ENCODE measurements at places on chromosomes 7 and 10. TPM values are rescaled to one million over a fixed set of nuclear protein-coding genes. Genes with fewer than 3 reads are reported as not detected.

DNA sequence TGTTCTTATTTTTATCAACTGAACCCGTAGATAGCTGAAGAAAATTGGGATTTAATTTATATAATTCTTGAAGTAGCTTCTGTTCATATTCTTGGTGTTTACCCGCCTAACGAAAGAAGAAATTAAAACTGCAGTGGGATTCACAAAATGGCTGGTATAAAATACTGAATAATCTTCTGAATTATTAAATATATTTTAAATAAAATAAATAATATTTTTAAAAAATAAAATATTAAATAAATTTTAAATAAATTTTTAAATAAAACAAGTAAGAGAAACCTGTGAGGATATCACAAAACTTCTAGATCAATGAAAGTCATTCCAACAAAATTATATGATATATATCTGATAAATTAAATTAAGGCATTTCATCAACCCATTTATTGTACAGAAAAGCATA is 99.4 kb downstream of the CNOT4 start:
- DNase-seq: no peak

DNA sequence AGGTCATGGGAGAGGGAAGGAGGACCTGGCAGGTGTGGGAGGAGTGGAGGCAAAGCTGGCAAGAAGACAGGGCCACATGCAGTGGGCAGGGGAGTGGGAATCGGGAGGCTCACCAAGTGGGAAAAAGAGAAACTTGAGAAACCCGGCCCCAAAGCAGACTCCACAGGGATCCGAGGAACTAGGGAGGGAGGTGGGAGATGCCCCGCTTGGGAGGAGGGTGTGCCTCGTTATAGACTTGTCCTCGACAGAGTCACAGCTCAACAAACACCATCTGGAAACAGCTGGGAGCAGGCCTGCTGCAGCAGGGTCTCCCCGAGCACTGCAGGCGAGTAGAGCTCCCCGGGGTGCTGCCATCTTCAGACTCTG is 54.8 kb downstream of the MKI67 start:
- no peak for DNase-seq

Gene CNTNAP2
- 1.9 TPM for total RNA-seq

Gene PNLIPRP1
- total RNA-seq: 0.31 TPM

Gene SLC25A13
- total RNA-seq: 22.1 TPM
